ENCODE measurements at places on chromosomes 12 and 14.
A peak's percentile ranks its signal among the peaks of the same experiment; 100 is the strongest.

DNA sequence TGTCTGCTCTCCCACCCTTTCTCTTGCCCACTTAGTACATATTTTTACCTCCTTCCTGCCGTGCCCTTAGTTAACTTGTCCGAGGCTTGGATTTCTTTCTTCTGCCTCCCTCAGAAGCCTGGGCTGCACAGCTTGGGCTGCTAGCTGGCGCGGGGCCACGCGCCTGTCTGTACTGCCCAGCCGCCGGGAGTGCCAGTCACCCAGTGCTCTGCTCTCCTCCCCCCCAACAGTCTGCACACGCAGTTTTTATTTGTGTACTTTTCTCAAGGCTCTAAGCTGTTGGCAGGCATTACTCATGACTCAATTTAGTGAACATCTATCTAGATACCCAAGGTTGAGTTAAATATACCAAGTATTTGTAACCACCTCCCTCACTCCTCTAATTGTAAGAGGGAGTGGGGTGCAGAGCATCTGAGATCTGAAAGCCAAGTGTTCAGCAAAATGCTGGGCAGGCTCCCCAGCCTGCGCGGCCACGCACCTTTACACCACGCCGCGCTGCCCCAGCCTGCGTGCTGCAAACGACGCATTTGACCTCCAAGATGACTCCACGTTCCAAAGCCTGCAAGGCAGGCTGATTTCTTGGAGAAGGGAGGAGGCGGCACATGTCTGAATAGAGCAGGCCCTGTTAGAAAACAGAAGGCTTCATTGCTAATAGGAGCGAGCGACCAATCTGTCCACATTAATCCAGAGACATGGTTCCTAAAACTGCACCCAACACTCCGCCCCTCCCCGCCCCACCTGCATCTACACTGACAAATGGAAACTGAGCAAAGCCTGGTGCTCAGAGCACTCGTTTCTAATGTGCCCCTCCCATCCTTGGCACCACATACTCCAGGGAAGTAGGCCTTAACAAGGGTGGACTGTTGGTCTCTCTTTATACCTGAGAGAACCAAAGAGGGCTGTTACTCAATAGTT, 18.2 kb upstream of the CACNA2D4 start:
- peak; percentile 27 for DNase-seq

GRCh38 chr12:47717443-47718193, 7.7 kb downstream of the ENDOU start:
- DNase-seq: peak; percentile 81

DNA sequence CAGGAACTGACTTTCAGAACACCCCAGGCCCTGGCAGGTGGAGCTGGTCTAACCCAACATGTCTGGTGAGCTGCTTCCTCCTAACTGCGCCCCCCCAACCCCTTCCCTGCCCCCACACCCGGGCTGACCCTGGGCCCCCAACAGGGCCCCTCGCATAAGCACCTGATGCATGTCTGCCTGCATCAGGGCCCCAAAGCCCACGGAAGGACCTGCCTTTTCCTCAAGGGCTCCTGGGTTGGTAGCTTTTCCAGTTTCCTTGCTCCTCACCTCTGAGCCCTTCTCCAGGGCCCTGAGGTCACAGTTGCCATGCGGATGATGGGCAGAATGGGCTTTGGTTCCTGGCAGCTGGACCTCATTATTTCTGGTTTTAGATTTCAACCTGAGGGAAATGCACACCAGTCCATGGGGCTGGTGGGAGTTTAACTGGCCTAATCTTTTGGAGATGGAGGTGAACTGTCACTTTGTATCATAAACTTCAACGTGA, 18.5 kb downstream of the TESC start:
- no peak for DNase-seq

DNA sequence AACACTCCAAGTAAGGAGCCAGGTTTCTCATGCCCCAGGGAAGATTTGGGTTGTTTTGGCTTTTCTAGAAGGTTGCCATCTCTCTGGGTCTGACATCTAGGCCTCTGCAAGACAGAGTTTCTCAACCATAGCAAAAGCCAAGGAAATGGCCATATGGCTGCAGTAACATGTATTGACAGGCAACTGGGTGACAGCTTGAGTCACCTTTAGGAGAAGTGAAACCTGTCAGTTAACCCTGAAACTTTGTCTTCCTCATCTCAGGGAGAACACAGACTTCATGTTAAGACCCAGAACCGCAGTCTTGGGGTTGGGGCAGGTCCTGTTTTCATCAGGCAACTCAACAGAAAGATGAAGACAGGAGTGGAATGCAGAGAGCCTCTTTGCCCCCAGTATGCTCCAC, 46.0 kb upstream of the PLBD1 start:
- no peak for DNase-seq

GRCh38 chr14:74478996-74479635, 14.0 kb downstream of the NPC2 start:
- peak; percentile 38 for DNase-seq

DNA sequence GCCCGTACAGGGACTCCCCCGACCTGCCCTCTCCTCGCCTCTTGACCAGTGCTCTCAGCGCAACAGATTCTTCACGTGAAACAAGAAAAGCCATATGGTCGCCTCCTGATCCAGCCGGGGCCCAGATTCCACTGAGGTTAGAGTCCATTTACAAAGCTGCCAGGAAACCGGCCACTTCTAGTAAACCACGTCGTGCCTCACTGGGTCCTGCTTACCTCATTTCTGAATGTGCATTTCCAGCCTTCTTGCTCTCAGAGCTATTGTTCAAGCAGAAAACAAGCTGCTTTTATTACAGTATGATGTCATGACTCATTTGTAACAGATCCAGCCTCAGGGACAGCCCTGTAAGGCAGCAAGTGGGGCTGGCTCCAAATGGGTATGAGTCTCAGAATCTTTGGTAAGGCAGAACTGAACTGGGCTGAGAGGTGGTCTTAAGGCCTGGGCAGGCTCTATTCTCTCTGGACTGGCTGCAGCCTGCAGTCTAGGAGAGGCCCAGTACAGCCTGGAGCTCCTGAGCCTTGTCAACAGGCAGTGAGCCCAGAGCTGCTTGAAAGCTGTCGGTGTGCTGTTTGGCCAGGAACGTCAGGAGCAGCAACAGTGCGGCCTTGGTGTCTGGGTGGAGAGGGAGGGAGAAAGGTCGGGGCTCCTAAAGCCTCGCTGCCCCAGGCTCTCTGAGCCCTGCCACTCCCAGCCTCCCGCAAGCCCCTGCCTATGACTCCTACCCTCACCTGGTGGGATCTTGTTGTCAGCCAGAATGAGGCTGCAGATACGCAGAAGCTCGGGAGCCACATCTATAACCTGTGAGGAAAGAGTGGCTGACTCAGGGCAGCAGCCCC, 8.3 kb downstream of the REC8 start:
- DNase-seq: peak; percentile 67

DNA sequence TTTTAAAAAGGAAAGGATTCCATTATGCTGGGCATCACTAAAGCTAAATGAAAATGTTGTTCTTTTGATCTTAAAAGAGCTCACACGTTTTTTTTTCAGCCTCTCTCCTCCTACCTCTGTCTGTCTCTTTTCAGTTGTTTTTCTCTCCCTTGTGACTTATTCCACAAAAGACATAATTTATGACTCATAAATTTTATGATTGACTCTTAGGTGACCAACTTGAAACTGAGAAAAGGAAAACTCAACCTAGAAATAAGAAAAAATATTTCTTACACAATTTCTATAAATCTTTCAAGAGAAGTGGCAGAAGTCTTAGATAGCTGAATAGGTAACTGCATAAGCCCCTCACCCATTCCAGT, 227.7 kb upstream of the DDHD1 start:
- no peak for DNase-seq

GRCh38 chr12:49542592-49543160, 3.8 kb downstream of the KCNH3 start:
- no peak for DNase-seq

- no peak for DNase-seq
Measured at GRCh38 chr12:94488463-94488862, 28.8 kb upstream of the CEP83 start.

GRCh38 chr12:93148412-93148811, 219.3 kb upstream of the EEA1 start:
- DNase-seq: no peak

- DNase-seq: no peak
Measured at GRCh38 chr12:8475508-8476203, 19.9 kb downstream of the CLEC6A start.

- no peak for DNase-seq
Measured at GRCh38 chr12:102776041-102776440, 141.0 kb downstream of the PAH start.

- no peak for DNase-seq
Measured at GRCh38 chr14:61342932-61343331, 21.6 kb downstream of the PRKCH start.

GRCh38 chr12:51798501-51798900, 50.0 kb downstream of the FIGNL2 start:
- DNase-seq: no peak

DNA sequence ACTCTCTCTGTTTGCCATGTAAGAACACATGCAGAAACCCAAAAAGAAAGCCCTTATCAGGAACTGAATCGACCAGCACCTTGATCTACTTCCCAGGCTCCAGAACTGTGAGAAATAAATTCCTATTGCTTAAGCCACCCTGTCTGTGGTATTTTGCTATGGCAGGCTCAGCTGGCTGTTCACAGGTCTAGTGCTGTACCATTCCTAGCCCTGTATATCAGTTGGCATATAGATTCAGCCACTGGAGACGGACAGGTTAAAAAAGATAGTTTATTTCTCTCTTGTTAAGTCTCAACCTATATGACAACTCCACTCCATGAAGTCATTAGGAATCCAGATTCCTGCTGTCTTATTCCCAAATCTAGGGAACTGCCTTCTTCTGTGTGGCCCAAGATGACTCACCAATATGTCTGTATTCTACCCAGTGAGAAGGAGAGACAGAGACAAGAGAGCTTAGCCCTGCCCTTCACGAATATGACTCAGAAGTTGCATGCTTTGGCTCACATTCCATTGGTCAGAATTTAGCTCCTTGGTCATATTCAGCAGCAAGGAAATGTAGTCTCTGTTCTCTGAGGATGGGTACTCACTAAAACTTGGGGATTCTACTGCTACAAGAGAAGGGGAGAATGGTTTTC, 57.0 kb downstream of the PLEKHG7 start:
- peak; percentile 95 for DNase-seq

DNA sequence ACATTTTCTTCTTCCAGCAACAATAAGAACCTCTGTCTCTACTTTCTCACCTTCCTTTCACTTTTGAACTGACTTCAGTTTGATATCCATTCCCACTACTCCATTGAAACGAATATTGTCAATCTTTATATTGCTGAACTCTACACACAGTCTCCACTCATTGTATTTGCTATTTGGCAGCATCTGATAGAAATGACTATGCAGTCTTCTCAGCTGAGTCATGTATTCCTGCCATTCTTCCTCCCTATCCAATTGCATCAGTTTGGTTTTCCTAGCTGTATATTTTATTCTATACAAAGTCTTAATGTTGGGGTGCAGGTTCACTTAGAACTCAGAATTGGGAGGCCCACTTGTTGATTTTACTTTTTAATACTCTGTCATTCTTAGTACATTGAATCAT, 107.5 kb upstream of the CPNE8 start:
- DNase-seq: no peak

GRCh38 chr14:20627346-20628027, 14.0 kb downstream of the OR6S1 start:
- no peak for DNase-seq

All from EL (cell line).